Urinary bladder (tissue), 4 donors: ENCODE measurements at places on chromosomes 3 and 15. TPM values are rescaled to one million over a fixed set of nuclear protein-coding genes. Genes with fewer than 3 reads are reported as not detected.

Gene CCR3
- total RNA-seq, result not detected

Gene MUC20
- total RNA-seq, result 12.7 TPM

Gene XCR1
- 1.0 TPM for total RNA-seq

Gene PTH1R
- total RNA-seq, result 11.5 TPM

Gene ARNT2
- 9.7 TPM for total RNA-seq

Gene LRRIQ4
- not detected for total RNA-seq

Gene LRRC15
- 0.11 TPM for total RNA-seq

Gene ROBO2
- 38.1 TPM for total RNA-seq

Gene FYCO1
- total RNA-seq, result 26.6 TPM

Gene PPP1R14D
- not detected for total RNA-seq

Gene ADGRG7
- total RNA-seq, result 0.11 TPM
